Ovary (tissue), 10 donors: ENCODE measurements at places on chromosomes 1 and 21.

DNA sequence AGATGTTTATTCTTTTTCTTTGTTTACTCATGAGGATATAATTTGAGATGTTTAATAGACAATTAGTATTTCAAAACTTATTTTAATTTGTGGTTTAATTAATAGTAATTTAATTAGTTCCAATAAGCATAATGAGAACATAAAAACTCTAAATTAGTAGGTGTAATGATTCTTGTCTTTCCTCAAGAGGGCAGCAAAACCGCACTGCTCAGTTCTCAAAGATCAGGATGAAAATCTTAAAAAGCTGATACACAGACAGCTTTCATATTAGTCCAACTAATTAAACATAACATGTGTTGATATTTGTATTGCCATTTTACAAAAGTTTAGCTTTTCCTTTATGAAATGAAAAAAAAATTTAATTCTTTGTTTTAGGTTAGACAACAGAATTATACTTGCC, 106.7 kb upstream of the C21orf91 start:
- H3K27ac ChIP-seq, result no peak overlapping the region
- no peaks in the 10 kb centered on the region for H3K36me3 ChIP-seq

- no peak overlapping the region for H3K27ac ChIP-seq
- no peaks in the 10 kb centered on the region for H3K27me3 ChIP-seq
- no peak for DNase-seq
- H3K36me3 ChIP-seq, result no peaks in the 10 kb centered on the region
- H3K4me3 ChIP-seq, result no peak overlapping the region
Measured at GRCh38 chr1:10213186-10213705, 2.9 kb downstream of the KIF1B start.

GRCh38 chr1:174913225-174913903, 86.4 kb upstream of the CACYBP start:
- no peaks in the 10 kb centered on the region for H3K4me1 ChIP-seq
- DNase-seq, result no peak
- no peaks in the 10 kb centered on the region for H3K36me3 ChIP-seq

- no peaks in the 10 kb centered on the region for H3K4me1 ChIP-seq
- H3K27ac ChIP-seq, result no peak overlapping the region
- no peak for DNase-seq
- H3K36me3 ChIP-seq, result no peaks in the 10 kb centered on the region
- H3K27me3 ChIP-seq, result no peaks in the 10 kb centered on the region
- H3K4me3 ChIP-seq, result no peak overlapping the region
Measured at GRCh38 chr1:208432346-208432745, 188.2 kb upstream of the PLXNA2 start.

DNA sequence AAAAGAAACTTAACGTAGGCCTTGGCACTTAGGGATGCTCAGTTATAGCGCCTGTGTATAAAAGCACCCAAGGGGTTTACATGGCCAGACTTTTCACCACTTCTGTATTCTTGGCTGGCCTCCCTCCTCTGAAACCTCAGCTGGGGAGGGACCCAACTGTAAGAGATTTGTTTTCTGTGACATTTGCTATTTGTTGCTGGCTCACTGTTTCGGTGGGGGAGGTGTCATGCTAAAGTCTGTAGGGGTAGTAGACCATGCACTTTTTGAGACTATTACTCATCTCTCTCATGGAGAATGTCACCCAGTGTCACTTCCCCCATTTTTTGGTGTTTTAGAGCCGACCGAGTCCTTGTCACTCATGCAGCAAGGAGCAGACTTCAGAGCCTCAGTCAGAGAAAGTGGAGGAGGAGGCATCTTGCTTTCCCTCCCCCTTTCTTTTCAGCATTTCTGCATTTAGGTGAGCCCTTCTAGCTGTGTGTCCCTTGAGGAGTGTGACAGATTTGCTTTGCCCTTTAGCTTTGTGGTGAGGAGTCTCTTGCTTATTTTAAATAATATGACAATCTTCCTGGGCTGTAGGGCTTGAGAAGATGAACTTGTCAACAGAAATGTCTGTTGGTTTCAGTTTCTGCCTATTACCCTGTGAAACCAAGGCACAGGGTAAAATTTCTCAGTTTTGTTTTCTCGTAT, 160.1 kb downstream of the FASLG start:
- no peaks in the 10 kb centered on the region for H3K27me3 ChIP-seq
- no peak overlapping the region for H3K27ac ChIP-seq
- no peaks in the 10 kb centered on the region for H3K4me1 ChIP-seq
- no peak for DNase-seq

GRCh38 chr1:29890201-29890959, 654.1 kb downstream of the PTPRU start:
- DNase-seq, result no peak
- no peaks in the 10 kb centered on the region for H3K4me1 ChIP-seq
- no peaks in the 10 kb centered on the region for H3K36me3 ChIP-seq

- H3K27me3 ChIP-seq, result no peaks in the 10 kb centered on the region
- H3K4me3 ChIP-seq, result no peak overlapping the region
- no peak for DNase-seq
- H3K36me3 ChIP-seq, result no peaks in the 10 kb centered on the region
Measured at GRCh38 chr1:246144931-246145330, 362.1 kb downstream of the SMYD3 start.

DNA sequence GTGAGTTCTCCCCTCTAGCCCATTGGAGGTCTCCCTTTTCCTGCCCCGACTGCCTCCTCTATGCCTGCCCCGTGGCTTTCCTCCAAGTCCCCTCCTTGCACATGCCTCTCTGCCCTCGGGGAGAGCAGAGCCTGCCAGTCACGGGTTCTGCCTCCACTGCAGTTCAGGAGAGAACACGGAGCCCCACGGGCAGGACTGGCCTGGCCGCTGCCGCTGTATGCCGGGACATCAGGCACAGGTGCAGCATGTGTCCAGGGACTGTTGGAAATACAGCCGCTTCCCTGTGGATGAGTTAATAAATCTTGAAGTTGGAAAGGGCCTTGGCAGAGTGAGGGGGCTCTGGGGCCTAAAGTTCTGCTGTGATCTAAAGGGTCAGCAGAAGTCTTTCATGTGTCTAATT, 676.6 kb downstream of the MATN1 start:
- DNase-seq, result no peak
- no peak overlapping the region for H3K4me3 ChIP-seq
- no peaks in the 10 kb centered on the region for H3K27me3 ChIP-seq
- H3K36me3 ChIP-seq, result no peaks in the 10 kb centered on the region

DNA sequence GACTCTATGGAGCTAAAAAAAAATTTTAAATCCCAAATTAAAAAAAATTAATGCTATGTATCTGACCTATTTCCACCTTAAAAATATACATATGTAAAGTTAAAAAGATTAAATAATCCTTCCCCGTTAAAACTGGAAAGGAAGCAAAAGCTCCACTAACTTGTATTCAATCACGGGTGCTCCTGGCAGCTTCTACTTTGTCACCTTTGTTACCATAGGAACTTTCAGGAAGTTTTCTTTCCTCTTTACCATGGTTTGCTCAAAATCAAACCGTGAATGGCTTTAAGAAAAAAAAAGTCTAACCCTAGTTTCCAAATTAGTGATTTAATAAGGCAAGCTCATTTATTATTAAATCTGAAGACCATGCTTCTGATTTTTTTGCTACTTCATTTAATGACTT, 3.5 kb downstream of the GPATCH2 start:
- no peaks in the 10 kb centered on the region for H3K27me3 ChIP-seq
- H3K36me3 ChIP-seq, result no peaks in the 10 kb centered on the region
- no peak overlapping the region for H3K4me3 ChIP-seq
- DNase-seq, result no peak
- H3K4me1 ChIP-seq, result no peaks in the 10 kb centered on the region
- H3K27ac ChIP-seq, result no peak overlapping the region

DNA sequence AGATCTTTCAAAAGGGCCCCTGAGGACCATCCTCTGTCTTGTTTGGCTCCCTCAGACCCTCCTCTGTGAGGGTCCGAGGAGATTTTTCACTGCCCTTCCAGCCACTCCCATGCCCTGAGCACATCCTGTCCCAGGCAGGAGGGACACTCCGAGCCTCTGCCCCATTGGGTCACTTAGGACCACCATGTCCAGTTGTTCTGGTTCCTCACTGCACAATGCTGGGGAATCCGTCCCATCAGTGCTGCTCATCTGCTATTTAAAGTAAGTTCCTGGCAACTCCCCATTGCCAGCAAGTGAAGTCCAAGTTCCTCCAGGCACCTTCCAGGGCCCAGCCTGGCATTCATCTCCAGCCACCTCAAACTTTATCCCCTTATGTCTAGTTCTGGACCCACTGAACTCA, 117.5 kb upstream of the GRIK3 start:
- H3K4me1 ChIP-seq, result no peaks in the 10 kb centered on the region
- H3K36me3 ChIP-seq, result no peaks in the 10 kb centered on the region
- H3K27ac ChIP-seq, result no peak overlapping the region
- no peak for DNase-seq

- no peak overlapping the region for H3K4me3 ChIP-seq
- H3K4me1 ChIP-seq, result peaks cover 9% of the 10 kb centered on the region
- no peak for DNase-seq
Measured at GRCh38 chr1:81681601-81682266, 119.0 kb upstream of the ADGRL2 start.

DNA sequence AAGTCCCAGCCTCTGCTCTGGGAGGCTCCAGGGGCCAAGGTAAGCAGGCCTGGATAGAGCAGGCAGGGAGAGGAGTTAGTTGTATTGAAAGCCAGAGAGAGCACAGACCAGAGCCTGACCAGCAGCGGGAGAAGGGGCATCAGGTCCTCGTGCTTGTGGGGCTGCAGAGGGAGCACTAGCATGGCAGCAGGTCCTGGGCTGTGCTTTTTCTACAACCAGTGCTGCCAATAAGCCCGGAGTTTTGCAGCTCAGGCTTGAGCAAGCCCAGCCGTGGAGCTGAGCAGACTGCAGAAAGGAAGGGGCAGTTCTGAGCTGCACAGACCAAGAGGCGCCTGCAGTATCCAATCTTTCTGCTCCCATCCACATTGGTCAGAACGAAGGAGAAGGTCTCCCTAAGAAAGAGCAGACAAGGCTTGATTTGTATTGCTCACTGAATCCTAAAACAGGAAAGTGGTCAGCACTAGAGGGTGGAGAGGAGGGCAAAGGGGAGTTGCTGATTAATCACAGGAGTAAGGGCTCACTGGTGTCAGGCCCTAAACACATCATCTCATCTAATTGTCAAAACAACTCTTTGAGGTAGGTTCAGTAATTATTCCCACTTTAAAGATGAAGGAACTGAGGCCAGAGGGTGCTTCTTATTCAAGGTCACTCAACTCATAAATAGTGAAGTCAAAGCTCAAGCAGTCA, 2.7 kb downstream of the DENND2D start:
- H3K4me1 ChIP-seq, result peaks cover 3% of the 10 kb centered on the region
- H3K27me3 ChIP-seq, result no peaks in the 10 kb centered on the region
- no peak overlapping the region for H3K27ac ChIP-seq
- no peak overlapping the region for H3K4me3 ChIP-seq

GRCh38 chr1:125086611-125087010, 3901.8 kb downstream of the SRGAP2C start:
- no peak overlapping the region for H3K4me3 ChIP-seq
- no peaks in the 10 kb centered on the region for H3K27me3 ChIP-seq
- H3K27ac ChIP-seq, result no peak overlapping the region
- peak; percentile 4 for DNase-seq
- no peaks in the 10 kb centered on the region for H3K4me1 ChIP-seq
- no peaks in the 10 kb centered on the region for H3K36me3 ChIP-seq

DNA sequence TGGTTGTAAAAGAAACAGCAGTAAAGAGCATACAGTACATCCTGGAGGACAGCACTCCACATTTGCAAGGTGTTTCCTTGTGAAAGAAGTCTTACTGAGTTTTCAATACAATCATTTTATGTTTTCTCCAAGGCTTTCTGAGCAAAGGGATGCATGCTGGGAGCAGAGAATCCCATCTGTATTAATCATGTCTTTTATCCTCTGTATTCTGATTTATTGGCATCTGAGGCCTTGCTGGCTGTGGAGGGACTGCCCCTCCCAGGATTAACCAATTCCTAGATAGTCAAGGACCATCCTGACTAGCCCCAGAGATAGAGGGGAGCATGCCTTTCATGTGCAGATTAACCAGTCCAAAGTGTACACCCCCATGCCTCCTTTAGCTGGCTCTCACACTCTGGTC, 476.3 kb downstream of the SIPA1L2 start:
- no peaks in the 10 kb centered on the region for H3K27me3 ChIP-seq
- H3K27ac ChIP-seq, result no peak overlapping the region
- H3K4me3 ChIP-seq, result no peak overlapping the region
- no peaks in the 10 kb centered on the region for H3K4me1 ChIP-seq
- H3K36me3 ChIP-seq, result no peaks in the 10 kb centered on the region

GRCh38 chr1:86993269-86993985, 79.0 kb downstream of the HS2ST1 start:
- H3K4me1 ChIP-seq, result no peaks in the 10 kb centered on the region
- no peak overlapping the region for H3K27ac ChIP-seq
- no peaks in the 10 kb centered on the region for H3K36me3 ChIP-seq
- DNase-seq, result no peak
- no peaks in the 10 kb centered on the region for H3K27me3 ChIP-seq

DNA sequence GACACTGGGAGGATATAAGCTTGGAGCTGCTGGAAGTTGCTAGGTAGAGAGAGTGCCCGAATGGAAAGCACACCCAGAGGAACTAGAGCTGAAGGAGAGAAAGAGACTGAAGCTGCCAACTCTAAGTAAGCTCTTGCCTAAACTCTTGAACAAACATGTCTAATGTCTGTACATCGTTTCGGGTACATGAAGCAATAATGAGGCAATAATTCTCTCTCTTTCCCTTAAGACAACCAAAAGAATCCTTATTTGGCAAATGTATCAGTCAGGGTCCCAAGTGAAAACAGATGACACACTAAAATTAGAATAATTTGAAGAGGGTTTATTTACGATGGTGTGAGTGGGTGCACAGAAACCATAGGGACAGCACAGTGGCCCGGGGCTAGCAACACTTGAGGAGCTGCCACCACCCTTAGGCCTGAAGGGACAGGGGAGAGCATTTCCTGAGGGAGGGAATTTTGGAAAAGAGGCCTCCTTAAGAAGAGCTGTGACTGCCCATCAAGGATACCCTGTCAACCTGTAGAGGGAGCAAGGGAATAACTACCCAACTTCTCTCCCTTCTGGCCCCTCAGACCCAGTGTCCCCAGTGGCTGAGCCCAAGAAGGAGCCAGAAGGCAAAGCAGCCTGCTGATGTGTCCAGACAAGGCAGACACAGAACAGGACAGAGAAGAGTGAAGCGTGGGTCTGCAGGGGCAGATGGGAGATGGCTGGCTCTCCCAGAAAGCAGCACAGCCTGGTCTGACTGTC, 36.1 kb upstream of the KHDRBS1 start:
- H3K4me1 ChIP-seq, result no peaks in the 10 kb centered on the region
- H3K27me3 ChIP-seq, result no peaks in the 10 kb centered on the region
- H3K36me3 ChIP-seq, result no peaks in the 10 kb centered on the region

GRCh38 chr1:151807766-151808165, 2.5 kb upstream of the LINGO4 start:
- H3K4me1 ChIP-seq, result no peaks in the 10 kb centered on the region
- H3K36me3 ChIP-seq, result no peaks in the 10 kb centered on the region
- H3K4me3 ChIP-seq, result no peak overlapping the region
- no peak overlapping the region for H3K27ac ChIP-seq
- no peak for DNase-seq
- H3K27me3 ChIP-seq, result no peaks in the 10 kb centered on the region

DNA sequence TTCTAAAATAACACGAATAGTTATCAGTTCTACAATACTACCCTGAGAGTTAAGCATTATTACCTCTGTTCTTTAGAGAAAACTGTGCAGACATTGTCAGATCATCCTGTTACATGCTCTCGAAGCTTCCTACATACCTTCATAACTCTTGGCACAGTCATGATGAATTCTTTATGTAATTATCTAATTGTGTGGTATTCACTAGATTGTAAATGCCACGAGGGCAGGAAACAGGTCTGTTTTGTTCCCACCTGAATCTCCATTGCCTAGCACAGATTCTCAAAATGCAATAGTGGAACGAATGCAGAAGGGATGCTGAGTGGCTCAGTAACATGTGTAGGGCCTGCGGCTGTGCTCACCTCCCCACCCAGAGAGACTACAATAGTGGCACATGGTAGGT, 3.4 kb downstream of the SYT2 start:
- no peak overlapping the region for H3K4me3 ChIP-seq
- no peak overlapping the region for H3K27ac ChIP-seq
- no peaks in the 10 kb centered on the region for H3K4me1 ChIP-seq
- no peaks in the 10 kb centered on the region for H3K27me3 ChIP-seq
- DNase-seq, result no peak
